ENCODE measurements at places on chromosomes 2 and 18.

DNA sequence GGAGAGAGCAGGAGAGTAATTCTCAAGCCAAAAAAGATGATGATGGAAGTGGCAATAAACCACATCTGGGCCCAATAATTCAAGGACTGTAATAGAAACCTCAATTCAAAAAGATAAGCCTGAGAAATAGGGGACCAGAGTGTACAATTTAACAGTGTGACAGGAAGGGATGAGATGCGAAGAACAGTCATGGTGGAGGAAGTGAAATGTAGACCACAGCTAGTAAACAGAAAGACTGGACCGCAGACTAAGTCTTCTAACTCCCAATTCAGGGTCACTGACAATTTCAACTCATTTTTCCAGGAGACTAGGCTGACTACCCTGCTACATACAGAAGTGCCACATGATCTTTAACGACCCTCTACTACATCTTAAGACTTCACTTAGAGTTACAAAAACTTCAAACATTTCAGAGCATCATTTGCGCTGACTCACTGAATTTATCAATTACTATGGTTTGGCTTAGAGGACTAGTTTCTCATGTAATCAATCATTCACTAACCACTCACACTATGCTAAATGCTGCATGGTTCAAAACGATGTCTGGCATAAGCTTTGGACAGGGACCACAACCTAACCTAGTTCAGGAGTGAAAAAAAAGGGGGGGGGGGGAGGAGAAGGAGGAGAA lies 9.0 kb downstream of the CUL3 start:
- peak; percentile 83 for DNase-seq

- peak; percentile 73 for DNase-seq
Observed at GRCh38 chr18:55268151-55268601, 308.9 kb upstream of the CCDC68 start.

GRCh38 chr18:63514326-63514725 lies 27.8 kb upstream of the SERPINB12 start:
- DNase-seq: no peak

GRCh38 chr2:204116159-204116792 lies 179.7 kb downstream of the ICOS start:
- DNase-seq: no peak

GRCh38 chr18:22188559-22189267 lies 19.3 kb downstream of the GATA6 start:
- no peak for DNase-seq

DNA sequence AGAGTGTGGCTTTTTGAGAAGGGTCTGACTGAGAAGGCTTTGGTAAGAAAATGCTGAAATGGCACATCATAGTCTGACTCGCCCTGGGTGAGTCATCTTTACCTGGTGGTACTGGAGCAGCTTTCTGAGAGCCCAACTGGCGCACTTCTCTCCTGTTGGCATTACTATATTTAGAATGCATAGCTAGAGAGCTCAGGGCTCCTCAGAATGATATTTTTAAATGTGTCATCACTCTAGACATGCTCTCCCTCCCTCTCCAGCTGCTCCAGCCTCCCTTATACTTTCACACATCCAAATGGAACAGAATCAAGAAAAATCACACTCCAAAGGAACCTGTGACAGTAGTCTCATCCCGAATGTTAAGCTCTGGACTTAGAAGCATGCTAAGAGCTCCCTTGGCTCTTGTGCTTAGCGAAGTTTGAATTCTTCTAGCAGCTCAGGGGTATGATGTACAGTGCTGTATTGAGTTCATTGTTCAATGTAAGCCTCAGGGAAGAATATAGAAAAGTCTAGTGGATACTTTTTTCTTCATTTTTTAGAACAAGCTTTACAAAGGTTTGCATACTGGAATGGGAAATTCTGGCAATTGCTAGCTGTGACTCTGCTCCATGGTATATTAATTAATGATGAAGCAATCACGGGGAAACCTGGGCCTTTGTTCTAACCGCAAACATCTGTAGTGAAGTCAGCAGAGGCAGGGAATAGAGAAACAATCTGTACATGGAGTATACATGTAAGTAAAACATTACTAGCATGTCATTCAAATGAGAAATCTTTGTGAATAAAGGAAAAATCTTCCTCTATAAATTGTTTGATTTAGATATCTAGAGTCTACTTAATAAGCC lies 751.2 kb upstream of the NRXN1 start:
- DNase-seq: no peak
